Panc1 (cell line): ENCODE measurements at places on chromosomes 7 and 10. TPM values are rescaled to one million over a fixed set of nuclear protein-coding genes. Genes with fewer than 3 reads are reported as not detected.

DNA sequence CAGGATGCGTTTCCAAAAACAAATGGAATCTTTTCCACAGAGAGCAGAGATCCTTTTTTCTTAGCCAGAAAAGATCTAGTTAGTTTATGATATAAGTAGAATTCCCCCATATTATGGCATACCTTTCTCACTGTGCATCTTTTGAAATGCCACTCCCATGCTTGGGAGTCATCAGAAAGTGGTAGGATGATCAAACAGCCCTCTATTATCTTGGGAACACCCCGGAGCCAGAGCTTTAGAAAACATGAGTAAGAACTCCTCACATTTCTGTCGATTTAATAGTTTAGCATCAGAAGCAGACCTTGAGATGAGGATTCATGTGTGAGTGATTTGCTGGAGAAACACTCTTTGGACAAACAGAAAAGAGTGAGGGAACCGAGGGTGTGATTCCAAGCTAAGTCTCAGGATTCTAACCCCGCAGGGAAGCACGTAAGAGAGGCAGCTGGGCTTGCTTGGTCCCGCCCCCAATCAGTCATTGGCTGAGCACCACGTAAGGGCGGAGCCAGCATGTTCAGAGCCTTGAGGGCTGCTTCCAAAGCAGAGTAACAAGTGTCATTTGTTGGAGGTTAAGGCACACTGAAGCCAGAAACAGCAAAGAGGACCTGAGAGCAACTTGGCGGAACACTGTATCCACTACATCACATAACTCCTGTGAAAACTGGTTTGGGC is 43.7 kb upstream of the NXPH1 start:
- DNase-seq = no peak

- DNase-seq = no peak
Measured at GRCh38 chr7:94249631-94250030, 145.1 kb upstream of the COL1A2 start.

- no peak for DNase-seq
Measured at GRCh38 chr7:17598846-17599245, 300.4 kb downstream of the AHR start.

GRCh38 chr7:77461246-77461645 is 45.1 kb upstream of the GSAP start:
- DNase-seq = no peak

DNA sequence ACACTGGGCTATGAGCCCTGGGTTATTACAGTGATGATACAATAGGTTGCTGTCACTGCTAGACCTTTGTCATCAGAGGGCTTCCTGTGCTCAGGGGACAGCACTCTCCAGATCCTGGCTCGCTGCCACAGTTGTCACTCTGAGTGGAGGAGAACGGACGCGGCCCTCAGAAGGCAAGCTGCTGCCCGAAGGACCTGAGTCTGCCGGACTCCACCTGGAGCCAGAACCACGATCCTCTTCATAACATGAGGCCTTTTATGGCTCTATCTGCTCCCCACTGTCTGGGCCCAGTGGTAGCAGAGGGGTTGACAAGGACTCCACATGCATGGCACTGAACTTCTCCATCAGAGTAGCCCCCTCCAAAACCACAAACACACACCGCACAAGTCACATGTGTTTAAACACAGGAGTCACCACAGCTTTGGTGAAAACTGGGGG is 94.7 kb upstream of the EFCAB10 start:
- no peak for DNase-seq

SDK1 gene
- 47.4 TPM for total RNA-seq

DNA sequence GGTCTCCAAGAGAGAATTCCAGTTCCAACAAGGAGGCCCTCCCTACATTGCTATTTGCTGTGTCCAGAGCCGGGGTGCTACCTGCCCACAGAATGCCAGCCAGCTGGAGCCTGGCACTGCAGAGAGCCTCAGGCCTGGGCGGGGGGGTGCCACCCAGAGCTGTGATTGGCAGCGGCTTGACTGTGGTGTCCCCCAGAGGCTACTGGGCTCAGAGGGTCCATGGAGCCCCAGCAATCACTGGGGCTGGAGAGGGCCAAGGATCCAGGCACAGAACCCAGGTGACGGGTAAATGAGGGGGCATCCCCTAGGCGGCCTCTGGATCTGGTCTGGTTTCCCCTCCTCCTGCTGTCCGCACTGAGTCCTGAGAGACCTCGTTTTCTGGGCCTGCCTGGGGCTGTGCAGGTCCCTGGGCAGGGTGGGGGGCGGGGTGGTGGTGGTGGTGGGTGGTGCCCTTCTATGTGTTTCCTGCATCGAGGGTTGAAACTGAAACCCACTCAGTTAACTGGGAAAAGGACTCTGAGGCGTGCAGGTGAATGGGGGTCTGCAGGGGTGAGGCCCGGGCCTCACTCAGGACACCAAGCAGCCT is 12.6 kb downstream of the DPYSL4 start:
- no peak for DNase-seq

DNA sequence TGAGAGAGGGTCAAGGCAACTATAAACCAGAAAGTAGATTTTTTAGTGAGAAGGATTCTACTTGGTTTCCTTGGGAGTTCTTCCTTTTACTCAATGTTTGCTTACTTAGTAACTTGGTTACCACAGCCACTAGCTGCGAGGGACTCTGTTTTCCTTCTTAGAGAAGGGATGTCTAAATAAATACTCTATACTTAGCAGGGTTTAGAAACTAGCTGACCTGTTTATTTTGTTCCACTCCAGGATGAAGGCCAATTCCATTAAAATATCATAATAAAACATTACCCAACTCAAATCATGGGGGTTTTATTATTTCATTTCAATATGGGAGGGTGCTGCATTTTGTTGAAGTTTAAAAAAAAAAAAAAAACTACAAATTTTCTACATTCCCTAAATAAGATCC is 87.3 kb downstream of the PPP1R3A start:
- DNase-seq = no peak

FRMPD2 gene
- not detected for total RNA-seq

GRCh38 chr7:96685353-96685752 is 24.3 kb downstream of the SEM1 start:
- no peak for DNase-seq

- DNase-seq = no peak
Measured at GRCh38 chr10:61751599-61751998, 88.9 kb downstream of the CABCOCO1 start.

SPDYE6 gene
- total RNA-seq = not detected

DNA sequence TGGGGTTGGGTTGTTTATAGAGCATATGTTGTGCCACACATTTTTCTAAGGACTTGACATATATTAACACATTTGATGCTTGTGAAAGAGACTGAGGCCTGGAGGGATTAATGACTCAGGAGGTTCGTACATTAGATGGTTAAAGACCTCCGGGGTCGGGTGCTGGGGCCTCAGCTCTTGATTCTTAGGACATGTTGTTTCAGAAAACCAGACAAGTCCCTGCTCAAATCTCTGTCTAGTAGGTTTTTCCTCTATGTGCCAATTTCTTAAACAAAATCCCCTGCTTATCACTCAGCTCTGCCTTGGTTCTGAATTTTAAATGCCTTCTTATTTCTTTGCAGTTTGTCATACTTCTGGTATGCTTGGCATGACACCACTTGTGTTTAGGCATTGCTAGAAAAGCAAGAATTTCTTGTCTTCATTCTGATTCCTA is 5.8 kb downstream of the UPP1 start:
- DNase-seq = no peak

- DNase-seq = no peak
Measured at GRCh38 chr10:88465765-88466164, 117.4 kb downstream of the RNLS start.

SPRN gene
- 0.64 TPM for total RNA-seq

GRCh38 chr7:143299840-143300239 is 11.7 kb downstream of the CASP2 start:
- no peak for DNase-seq

DNA sequence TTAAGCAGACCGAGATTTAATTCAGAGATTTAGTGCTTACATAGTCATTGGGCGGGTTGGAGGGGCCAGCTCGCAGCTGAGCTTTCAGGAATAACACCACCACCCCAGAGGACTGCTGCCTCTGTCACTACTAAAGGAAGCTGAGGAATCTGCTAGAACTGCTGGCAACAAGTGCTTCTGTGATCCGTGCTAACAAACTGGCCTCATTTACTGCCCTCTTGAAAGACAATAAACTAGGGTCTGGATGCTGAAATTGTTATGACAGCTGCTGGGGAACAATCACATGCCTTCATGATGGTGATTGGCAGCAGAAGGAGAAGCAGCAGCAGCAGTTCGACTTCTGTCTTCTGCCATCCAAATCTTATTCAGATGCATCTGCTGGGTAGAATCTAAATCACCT is 285.5 kb upstream of the TAC1 start:
- DNase-seq = no peak

LLCFC1 gene
- total RNA-seq = not detected

DNA sequence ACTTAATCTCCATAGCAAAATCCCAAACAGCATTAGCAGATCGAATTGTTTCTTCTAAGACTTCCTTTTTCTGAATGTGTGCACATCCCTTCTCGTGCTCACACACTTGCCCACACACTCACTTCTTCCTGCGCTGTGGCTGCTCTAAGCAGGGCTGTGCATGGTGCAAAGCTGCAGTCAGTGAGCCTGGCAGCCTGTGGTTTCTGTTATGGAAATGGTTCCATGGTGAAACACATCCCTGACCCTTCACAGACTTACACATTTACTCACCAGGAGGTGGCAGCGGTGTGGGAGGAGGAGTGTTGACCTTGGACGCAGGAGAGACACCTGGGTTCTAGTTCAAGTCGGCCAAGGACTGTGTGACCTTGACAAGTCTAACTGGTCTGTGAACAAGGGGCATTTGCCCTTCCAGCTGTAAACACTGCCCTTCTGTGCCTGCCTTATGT is 24.9 kb downstream of the MTURN start:
- no peak for DNase-seq

- no peak for DNase-seq
Measured at GRCh38 chr7:84524714-84525694, 330.4 kb upstream of the SEMA3A start.
